Hematopoietic multipotent progenitor cell treated with erythropoietin and hydrocortisone succinate and interleukin-3 and kit ligand, for 4 days (in vitro differentiated cells): ENCODE measurements at places on chromosomes 3 and 15.

- DNase-seq, result no peak
Measured at GRCh38 chr15:76177491-76178040, 117.8 kb downstream of the TMEM266 start.

GRCh38 chr3:112847692-112848091 lies 1.0 kb upstream of the CD200R1L start:
- no peak for DNase-seq

DNA sequence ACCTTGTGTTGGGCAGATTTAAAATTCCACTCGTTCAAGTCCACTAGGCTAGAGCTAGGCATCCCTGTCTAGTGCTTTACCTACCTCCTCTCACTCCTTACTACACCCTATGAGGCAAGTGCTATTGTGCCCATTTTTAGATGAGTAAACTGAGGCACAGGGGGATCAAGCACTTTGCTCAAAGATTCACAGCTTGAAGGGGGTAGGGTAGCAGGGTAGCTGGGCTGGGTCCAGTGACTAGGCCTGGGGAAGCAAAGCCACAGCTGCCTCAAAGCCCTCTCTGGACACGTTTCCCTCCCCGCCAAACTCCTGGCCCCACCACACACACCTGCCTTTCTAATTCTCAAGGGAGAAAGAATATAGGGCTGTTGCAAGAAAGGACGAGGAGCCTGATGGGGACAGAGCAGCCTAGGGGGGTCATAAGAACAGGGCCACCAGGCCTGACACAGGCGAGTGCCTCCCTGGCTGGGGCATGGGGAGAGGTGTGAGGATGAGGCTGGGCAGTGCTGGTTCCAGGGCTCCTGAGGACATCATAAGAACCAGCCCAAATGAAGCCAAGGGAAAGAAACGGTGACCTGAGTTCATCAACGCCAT lies 34.8 kb upstream of the SFMBT1 start:
- no peak for DNase-seq

DNA sequence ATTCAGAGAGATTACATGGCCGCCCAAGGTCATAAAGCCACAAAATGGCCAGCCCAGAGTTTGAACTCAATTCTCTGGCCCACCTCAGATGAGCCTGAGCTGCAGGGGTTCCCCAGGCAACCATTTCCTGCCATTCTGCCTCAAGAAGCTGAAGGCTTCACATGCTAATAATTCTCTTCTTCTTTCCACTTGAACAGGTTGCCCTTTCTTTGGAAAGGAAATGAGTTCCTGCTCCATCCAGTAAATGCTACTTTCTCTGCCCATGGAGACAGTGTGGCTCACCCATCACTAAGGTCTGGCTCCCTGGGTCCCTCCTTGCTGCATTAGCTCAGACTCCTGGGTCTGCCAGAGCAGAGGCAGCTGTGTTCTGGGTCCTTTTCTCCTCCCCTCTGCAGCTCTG lies 48.2 kb downstream of the TRIM42 start:
- no peak for DNase-seq

GRCh38 chr3:77456431-77456830 lies 416.5 kb downstream of the ROBO2 start:
- no peak for DNase-seq

GRCh38 chr3:4979428-4980228 lies at the start of gene BHLHE40:
BHLHE40 (plus strand) TSS chr3:4979437; CDS start chr3:4979719, 282 bp downstream.
- DNase-seq, result no peak
